ENCODE measurements at places on chromosomes 3 and 15. TPM values are rescaled to one million over a fixed set of nuclear protein-coding genes. Genes with fewer than 3 reads are reported as not detected.

The PLA1A gene
- not detected for total RNA-seq

The PPCDC gene
- 17.2 TPM for total RNA-seq

The PATL2 gene
- total RNA-seq: 1.3 TPM

The C3orf85 gene
- not detected for total RNA-seq

The FHIT gene
- total RNA-seq: 18.3 TPM

The ZPLD1 gene
- not detected for total RNA-seq

The SYNPR gene
- 3.7 TPM for total RNA-seq

The CPEB1 gene
- total RNA-seq: 0.69 TPM

The SAMMSON gene
- not detected for total RNA-seq

The TICRR gene
- 10.2 TPM for total RNA-seq

The RNU5B-1 gene
- 16.2 TPM for total RNA-seq
